ENCODE measurements at places on chromosomes 2 and 18.

- DNase-seq, result no peak
Measured at GRCh38 chr2:854460-854859, 96.2 kb upstream of the SNTG2 start.

- DNase-seq, result no peak
Measured at GRCh38 chr2:233676046-233676445, 4.3 kb downstream of the UGT1A9 start.

- DNase-seq, result no peak
Measured at GRCh38 chr18:75116165-75116564, 92.8 kb downstream of the PTGR3 start.

DNA sequence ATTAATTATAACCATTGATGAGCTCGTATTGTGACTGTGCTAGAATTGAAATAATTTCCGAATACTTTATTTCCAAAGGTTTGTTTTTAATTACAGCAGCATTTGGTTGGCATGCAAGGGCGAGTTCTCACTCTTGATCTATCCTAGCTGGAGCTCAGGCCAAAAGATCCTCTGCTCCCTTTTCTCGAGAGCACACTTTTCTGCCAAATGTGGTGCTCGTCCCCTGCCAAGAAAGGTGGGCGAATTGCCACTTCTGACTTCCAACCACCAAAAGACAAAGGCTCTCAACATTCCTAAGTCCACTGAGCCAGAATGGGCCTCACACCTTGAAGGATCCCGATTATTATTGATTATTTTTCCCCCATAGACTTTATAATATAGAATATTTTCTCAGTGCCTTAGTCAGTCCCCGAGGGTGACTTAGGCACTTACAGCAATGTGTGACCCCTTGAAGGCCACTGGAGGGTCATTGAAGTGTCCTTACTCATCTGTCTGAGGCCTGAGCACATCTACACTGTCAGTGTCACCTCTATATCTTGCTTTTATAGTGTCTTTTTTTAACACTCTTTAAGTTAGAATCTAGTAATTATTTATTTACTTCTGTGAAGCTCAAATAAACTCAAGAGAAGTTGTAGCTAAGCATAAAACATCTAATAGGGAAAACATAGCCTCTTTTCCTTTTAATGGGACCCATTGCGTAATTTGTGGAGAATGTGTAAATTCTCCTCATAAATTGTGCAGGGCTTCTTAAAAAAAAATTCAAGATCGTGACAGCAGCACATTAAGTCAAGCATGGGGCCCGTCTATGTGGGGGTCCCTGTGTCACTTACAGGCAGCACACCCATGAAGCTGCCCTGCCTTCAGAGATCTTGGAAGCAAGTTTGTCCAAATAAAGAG lies 98.3 kb downstream of the MEIS1 start:
- DNase-seq, result no peak

GRCh38 chr2:177728920-177729319 lies 336.3 kb downstream of the AGPS start:
- no peak for DNase-seq

DNA sequence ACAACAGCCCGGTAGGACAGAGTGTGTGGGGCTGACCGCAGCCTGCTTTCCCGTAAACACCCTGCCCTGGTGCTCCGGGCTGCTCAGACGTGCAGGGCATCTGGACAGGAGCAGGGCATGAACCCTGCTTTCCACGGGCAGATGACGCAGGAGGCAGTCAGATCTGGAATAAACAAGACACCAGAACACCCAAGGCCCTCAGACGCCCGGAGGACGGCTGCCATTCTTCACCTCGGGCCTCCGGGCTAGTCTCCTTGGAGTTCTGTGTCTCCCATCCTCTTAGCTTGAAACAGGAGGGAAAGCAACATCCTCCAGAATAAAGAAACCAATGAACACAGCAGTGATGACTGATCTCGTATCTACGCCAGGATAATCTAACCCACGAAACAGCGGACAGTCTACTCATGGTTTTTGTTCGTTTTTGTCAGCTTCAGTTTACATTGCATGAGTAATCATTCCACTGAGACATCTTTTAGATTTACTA lies 7.3 kb downstream of the PXDN start:
- no peak for DNase-seq

GRCh38 chr2:240469740-240470139 lies 34.3 kb downstream of the GPC1 start:
- no peak for DNase-seq

All from cerebellar nuclear complex (tissue), 1 donor.